Cardiac fibroblast (primary cell): ENCODE measurements at places on chromosomes 3 and 15.

GRCh38 chr3:100891033-100891432, 102.2 kb downstream of the ABI3BP start:
- DNase-seq, result peak; percentile 71

- no peak for DNase-seq
Observed at GRCh38 chr15:38503496-38503895, 49.6 kb downstream of the FAM98B start.

DNA sequence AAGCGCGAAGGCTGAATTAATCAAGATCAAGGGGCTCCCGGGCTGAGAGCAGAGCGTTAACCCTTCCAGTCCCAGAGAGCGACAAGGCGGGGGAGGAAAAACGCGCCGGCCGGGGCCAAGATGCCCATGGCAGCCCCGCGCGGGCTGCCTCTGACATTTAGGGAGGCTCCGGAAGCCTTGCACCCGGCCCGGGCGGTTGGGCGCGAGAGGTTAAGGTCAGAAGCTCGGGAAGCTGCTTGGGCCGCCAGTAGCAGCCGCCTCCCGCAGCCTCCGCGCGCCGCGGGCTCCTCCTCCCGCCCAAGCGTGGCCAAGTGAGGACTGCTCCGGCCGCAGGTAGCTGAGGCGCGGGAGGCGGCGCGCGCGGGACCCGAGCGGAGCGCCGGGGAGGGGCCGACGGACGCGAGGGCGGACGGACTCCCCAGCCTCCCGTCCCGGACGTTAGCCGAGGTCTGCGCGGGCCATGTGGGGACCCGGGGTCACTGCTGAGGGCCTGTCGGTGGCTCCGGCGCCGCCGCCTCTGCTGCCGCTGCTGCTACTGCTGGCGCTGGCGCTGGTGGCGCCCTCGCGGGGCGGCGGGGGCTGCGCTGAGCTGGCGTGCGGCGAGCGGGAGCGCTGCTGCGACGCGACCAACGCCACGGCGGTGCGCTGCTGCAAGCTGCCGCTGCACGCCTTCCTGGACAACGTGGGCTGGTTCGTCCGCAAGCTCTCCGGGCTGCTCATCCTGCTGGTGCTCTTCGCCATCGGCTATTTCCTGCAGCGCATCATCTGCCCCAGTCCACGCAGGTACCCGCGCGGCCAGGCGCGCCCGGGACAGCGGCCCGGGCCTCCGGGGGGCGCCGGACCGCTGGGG, at the start of gene C3orf80:
TSS of gene C3orf80 (plus strand) at position 247 of the 850 bp plus-strand sequence. CDS start at position 461, 214 bp downstream.
- DNase-seq, result peak; percentile 28

- no peak for DNase-seq
Observed at GRCh38 chr3:74921676-74922075, 307.2 kb upstream of the CNTN3 start.

- peak; percentile 22 for DNase-seq
Observed at GRCh38 chr3:133853925-133854227, 41.8 kb downstream of the RAB6B start.

DNA sequence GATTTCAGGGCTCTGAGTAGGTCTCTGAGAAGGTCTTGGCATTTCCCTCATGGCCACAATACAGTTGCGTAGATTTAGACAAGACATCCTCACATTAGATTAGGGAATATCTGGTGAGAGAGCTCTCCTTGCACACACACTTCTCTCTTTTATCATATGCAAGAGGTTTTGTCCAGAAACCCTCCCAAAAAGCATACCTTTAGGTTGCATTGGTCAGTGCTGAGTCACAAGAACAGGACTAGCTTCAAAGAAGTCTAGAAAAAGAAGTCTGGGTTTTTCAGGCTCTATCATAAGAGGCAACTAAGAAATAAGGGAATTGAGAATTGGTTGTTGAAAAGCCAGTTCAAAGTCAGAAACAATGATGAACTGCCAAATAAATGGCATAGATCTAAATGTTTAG, 40.1 kb upstream of the MITF start:
- DNase-seq, result peak; percentile 29

DNA sequence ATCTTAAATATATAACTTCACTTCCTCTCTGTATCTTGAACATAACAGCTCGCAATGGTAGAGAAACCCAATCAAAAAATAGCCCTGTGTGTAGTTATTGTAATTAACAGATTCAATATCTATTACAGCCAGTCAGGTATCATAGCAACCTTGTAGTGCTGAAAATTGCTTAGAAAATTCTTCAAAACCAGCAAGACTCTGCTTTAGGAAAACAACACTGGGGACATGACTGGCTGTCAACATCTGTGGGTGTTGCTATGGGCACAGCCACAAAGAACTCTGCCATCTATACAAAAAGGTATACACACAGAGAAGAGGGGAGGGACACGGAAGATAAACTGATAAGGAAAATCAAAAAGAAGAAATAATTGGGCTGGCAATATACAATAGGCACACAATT, 101.2 kb downstream of the WDR72 start:
- DNase-seq, result no peak

GRCh38 chr15:38048001-38048455, 113.6 kb downstream of the TMCO5A start:
- no peak for DNase-seq

- DNase-seq, result no peak
Observed at GRCh38 chr15:85541744-85542143, 161.3 kb downstream of the AKAP13 start.

GRCh38 chr3:47867451-47868044, 64.6 kb downstream of the DHX30 start:
- DNase-seq, result no peak

DNA sequence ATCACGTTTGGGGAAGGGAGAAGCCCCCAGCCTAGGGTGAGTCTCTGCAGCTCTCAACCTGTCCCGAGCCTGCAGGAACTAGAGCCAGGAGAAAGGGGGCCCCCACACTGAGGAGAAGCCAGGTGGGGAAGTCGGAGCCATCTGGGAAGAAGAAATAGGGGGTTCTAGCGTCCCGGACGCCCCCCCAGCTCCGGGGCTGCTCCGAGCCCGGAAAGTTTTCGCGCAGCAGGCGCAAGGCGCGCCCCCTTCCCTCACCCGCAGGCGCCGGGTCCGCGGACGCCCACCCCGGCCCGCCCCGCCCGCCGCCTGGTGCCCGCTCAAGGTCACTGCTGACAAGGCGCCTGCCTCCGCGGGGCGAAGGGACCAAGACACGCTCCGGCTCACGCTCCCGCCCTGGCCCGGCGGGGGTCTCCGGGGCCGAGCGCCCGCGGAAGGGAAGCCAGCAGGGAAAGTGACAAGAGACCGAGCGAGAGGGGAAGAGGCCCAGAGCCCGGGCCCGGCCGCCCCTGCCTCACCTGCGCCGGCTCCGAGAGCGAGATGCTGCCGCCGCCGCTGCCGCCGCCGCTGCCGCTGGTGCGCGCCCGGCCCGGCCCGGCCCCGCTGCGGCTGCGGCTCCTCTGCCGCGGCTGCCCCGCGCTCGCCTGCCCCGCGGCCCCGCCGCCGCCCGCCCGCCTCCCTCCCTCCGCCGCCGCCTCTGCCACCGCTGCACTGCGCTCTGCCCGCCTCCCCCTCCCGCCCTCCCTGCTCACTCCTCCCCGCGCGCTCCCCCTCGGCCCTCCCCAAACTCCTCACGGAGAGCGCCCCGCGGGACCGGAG, 108.4 kb upstream of the SLC6A11 start:
- no peak for DNase-seq

DNA sequence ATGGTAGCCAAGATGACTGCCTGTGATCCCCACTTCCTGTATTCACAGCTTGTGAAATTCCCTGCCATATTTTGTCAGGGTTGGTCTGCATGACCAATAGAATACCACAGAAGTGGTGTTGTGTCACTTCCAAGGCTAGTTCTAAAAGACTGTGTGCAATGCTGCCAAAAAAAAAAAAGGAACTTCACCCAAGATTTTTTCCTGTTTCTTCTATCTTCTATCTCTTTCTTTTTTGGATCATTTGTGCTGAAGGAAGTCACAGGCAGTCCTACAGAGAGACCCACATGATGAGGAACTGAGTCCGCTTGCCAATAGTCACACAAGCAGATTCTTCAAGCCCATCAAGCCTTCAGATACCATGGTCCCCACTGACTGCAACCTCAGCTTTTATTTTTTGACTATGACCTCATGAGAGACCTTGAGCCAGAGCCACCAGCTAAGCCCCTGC, 18.1 kb upstream of the RAF1 start:
- peak; percentile 87 for DNase-seq

DNA sequence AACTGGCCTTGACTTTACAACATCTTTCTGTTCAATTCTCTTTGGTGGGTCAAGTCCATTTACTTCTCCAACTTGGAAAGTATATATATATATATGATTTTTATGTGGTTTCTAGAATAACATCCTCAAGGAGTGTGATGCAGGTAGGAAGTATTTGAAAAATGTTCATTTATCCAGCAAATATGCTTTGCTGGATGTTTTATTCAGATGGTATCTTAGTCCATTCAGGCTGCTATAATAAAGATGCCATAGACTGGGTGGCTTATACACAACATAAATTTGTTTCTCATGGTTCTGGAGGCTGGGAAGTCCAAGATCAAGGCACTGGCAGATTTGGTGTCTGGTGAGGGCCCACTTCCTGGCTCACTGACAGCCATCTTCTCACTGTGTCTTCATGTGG, 168.7 kb upstream of the RASGRP1 start:
- DNase-seq, result peak; percentile 6

GRCh38 chr3:187042346-187042745, 97.0 kb downstream of the RPL39L start:
- no peak for DNase-seq

DNA sequence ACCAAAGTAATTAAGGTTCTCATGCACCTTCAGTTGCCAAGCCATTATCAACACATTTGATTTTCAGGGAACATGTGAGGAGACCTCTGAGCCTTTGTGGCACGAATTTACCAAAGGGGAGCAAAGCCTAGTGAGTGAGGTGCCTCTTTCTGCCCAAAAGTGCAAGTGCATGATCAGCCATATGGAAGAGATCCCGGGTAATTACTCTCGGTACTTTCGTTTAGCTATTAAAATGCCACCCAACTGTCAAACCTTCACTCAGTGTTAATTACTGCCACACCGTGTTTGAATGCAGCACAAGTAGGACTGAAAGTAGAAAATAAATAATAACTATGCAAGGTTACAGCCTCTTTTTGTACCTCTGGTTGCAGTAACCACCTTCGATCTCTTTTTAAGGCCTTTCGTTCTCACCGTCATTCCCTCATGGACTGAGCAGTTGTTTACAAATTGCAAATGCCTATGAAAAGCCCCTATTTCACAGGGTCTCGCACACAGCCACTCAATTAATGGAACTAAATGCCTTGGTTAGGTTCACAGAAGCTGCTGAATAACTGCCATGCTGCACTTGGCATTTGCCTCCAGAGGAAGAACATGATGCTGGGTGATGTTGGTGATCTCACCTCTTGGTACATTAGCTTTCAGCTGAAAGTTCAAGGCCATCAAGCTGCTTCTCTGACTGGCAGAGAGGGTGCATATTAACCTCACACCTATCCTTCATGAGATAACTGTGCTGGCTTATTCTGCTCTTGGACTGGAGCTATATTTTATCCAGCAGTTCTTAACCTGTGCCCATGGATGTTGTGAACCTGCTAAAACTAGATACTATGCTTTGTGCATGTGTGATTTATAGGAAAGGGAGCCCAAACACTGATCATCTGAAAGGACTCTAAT, 69.9 kb downstream of the TNIK start:
- no peak for DNase-seq

GRCh38 chr15:63240109-63240508, 37.3 kb upstream of the APH1B start:
- no peak for DNase-seq

DNA sequence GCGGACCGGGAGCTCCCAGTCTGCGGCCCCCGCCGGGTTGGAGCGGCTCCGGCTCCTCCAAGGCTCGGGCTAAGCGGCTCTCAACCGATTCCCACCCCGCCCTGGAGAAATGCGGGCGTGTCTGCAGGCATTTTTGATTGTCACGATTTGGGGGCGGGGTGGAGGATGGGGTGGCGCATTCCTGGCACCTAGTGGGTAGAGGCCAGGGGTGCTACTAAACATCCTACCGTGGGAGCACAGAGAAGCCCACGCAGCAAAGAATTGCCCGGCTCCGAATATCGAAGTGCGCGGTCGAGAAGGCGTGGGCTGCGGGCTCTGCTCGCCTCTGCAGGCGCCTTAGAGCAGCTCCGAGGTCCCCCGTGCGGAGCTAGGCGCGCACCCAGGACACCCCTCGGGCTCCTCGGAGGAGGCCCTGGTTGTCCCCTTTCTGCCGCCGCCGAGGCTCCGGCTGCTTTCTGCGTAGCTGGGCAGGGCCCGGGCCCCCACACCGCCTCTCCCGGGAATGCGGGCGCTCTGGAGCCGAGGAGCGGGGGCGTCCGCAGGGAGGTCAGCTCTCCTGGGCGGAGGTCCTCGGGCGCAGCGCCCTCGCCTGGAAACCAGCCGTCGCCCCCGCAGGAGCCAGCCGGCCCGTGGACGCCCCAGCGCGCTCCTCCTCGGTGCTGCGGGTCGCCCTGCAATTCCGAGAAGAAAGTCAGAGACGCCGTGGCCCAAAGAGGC, 16.5 kb upstream of the LAMP3 start:
- peak; percentile 79 for DNase-seq

DNA sequence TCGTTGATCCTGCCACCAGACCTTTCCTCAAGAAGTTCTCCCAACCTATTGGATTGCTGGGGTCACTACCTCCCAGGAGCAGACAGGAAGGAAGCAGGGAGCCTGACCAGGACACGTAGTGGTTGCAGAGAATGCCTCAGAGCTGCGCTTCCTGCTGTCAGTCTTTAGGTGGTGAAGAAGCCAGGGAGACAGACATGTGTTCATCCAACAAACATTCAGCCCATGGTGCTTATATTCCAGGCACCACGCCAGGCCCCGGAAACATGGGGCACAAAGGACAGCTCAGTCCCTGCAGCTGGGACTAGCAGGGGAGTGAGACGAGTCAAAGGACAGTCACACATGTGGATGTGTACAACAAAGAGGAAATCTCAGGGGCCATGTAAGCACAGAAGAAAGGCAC, 26.0 kb upstream of the CORO2B start:
- no peak for DNase-seq

- no peak for DNase-seq
Observed at GRCh38 chr3:145055375-145056076, 1083.9 kb downstream of the DIPK2A start.
